Activated naive CD4-positive, alpha-beta T cell treated with anti-CD3 and anti-CD28 coated beads for 36 hours (primary cell): ENCODE measurements at places on chromosomes 5 and 9. TPM values are rescaled to one million over a fixed set of nuclear protein-coding genes. Genes with fewer than 3 reads are reported as not detected.

SLCO6A1 gene
- not detected for total RNA-seq

GRCh38 chr9:92359394-92359995, 33.7 kb downstream of the CENPP start:
- peaks cover 27% of the 10 kb centered on the region for H3K36me3 ChIP-seq
- no peaks in the 10 kb centered on the region for H3K27me3 ChIP-seq
- H3K4me1 ChIP-seq, result no peaks in the 10 kb centered on the region
- H3K4me3 ChIP-seq, result no peak overlapping the region

DNA sequence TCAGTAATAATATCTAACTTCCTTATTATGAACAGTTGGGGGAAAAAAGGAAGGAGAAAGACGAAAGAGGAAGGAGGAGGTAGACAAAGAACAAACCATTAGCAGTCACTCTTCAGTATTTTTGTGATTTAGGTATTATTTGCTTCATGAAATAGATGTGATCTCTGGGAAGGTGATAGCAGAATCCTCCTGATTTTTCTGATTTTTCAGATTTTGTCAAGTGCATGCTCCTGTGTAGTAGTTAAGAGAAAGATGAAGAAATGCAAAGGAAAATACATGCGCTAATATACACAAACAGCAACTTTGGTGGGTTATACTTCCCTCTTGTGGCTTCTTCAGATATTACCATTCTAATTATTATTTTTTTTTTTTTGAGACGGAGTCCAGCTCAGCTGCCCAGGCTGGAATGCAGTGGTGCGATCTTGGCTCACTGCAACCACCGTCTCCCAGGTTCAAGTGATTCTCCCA, 31.6 kb downstream of the LMNB1 start:
- no peak overlapping the region for H3K4me3 ChIP-seq
- no peak for DNase-seq
- peak overlapping the region; percentile 98 for H3K27ac ChIP-seq
- H3K4me1 ChIP-seq, result peaks cover 60% of the 10 kb centered on the region
- H3K27me3 ChIP-seq, result no peaks in the 10 kb centered on the region

DNA sequence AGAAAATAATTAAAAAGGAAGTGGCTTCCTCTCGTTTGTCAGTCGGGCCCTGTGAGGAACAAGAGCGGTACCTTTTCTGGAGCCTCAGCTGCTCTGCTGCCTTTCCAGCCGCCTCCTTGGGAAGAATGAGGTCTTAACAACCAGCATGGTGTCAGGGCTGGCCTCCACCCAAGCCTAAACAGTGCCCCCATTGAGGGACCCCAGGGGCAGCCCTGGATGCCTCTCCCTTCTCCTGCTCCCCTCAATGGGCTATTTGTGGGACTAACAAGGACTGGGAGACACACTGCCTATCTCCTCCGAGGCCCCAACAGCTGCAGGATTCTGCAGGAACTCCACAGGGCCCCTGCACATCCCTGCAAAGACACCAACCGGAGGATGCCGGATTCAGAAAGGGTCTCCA, 155.4 kb upstream of the MAP3K1 start:
- H3K27me3 ChIP-seq, result no peaks in the 10 kb centered on the region
- no peak overlapping the region for H3K27ac ChIP-seq
- no peak overlapping the region for H3K4me3 ChIP-seq
- no peak for DNase-seq

GRCh38 chr5:106759581-106759980, 911.2 kb downstream of the EFNA5 start:
- no peak overlapping the region for H3K4me3 ChIP-seq
- H3K4me1 ChIP-seq, result no peaks in the 10 kb centered on the region
- no peaks in the 10 kb centered on the region for H3K36me3 ChIP-seq

- H3K27me3 ChIP-seq, result no peaks in the 10 kb centered on the region
- H3K27ac ChIP-seq, result no peak overlapping the region
- H3K4me1 ChIP-seq, result peaks cover 16% of the 10 kb centered on the region
- no peak overlapping the region for H3K4me3 ChIP-seq
- DNase-seq, result peak; percentile 2
- peaks cover 39% of the 10 kb centered on the region for H3K36me3 ChIP-seq
These were observed 7.3 kb downstream of the CEP72 start for GRCh38 chr5:619444-619843.

DNA sequence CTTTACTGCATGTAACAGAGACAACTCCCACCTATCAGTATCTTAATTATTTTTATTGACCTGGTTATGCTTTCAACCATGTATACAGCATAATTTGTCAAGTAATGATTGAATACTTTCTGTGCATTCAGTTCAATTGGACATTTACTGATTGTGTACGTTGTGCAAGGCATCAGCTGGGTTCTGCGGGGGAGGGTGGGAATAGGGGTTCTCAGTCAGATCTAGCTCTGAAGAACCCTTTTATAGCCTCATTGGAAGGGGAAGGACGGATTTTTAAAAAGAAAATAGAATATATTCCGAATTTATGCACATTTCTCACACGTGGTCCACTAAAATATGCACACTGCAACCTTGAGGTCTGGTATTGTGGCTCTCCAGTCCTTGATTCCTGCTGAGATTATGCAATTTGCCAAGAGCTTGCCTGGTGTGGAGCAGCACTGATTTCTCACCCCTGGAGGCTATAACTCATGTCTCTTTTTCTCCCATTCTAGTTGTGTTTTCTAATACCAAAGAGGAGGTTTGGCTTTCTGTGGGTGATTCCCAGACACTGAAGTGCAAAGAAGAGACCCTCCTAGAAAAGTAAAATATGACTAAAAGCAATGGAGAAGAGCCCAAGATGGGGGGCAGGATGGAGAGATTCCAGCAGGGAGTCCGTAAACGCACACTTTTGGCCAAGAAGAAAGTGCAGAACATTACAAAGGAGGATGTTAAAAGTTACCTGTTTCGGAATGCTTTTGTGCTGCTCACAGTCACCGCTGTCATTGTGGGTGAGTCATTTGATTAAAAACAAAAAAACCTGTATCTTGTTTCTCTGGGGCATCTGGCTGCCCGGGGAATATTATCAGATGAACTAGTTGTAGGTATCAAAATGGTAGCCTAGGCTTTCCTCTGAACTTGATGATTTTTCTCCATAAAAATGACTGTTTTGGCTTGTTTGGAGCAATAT, 1.7 kb downstream of the SLC1A3 start:
- no peak for DNase-seq
- peaks cover 46% of the 10 kb centered on the region for H3K27me3 ChIP-seq
- H3K4me3 ChIP-seq, result no peak overlapping the region
- H3K36me3 ChIP-seq, result no peaks in the 10 kb centered on the region
- peaks cover 19% of the 10 kb centered on the region for H3K4me1 ChIP-seq

GRCh38 chr5:15823398-15823797, 323.4 kb downstream of the FBXL7 start:
- no peak overlapping the region for H3K27ac ChIP-seq
- H3K4me3 ChIP-seq, result no peak overlapping the region
- no peaks in the 10 kb centered on the region for H3K36me3 ChIP-seq
- no peaks in the 10 kb centered on the region for H3K27me3 ChIP-seq
- no peak for DNase-seq
